ENCODE measurements at places on chromosomes 12 and 14.

DNA sequence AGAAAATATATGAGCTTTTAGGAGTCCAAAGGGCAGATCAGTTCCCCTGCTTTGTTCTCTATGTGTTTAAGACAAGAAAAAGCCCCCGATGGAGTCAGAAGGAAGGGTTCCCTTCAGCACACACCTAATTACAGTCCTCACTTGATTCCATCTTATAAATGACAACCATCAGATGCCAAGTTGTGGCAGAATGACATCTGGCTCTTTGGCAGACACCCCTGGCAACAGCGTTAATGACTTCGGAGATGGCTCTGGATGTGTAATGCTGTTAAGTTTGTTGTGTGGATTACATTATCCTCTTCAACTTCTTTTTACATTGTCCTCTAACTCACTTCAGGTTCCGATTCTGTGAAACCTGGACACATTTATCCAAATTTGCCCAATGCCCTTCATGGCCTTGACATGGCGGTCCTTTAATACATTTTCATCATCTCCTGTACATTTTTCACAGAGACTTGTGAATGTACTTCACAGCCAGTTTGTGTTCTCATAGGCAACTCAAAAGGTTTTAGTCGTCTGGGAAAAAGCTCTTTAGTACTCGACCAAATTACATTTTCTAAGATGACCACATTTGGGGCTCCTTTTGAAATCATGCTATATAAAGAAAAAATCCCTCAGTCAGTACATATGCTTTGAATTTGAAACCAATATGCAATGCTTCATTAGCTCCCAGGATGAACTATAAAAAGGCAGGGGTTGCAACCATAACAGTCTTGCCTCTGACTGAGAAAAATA is 667.8 kb downstream of the NOVA1 start:
- no peak for DNase-seq

- DNase-seq = no peak
Observed at GRCh38 chr14:85332401-85332800, 197.5 kb upstream of the FLRT2 start.

DNA sequence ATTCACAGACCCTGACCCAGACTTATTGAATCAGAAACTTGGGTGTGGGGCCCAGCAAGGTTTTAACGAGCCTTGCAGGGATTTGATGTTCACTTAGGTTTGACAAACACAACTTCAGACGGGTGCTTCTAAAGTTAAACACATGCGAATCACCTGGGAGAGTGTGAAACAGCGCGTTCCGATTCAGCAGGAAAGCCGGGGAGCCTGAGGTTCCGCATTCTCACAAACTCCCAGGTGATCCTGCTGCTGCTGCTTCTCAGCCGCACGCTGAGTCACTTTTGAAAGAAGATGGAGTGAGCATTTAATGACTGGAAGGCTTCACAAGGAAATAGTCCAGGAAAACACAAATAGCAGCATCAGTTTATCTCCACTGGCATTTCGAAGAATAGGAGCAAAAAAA is 44.2 kb upstream of the DDX11 start:
- no peak for DNase-seq

DNA sequence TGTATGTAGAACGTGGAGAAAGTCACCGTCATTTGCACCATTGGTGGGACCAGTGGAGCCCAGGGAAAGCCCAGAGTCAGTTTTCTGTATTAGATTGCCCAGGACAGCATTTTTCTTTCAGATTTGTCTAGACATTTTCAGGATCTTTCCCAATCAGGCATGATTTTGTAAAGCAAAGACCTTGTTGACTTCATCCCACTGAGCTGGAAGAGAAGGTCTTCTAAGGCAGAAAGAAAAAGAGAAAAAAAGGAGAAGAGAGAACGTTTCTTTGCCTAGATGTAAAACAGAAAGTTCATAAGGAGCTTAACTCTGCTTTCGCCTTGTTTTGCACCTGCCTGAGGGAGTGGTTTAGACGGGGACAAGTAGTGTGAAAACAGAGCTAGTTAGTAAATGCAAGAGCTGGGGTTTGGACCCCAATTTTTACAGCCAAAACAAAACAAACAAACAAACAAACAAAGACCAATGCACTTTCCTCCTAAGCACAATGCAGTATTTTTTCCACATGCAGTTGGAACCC is 273.1 kb downstream of the ZFP36L1 start:
- no peak for DNase-seq

GRCh38 chr14:91300283-91300895 is 55.9 kb upstream of the GPR68 start:
- DNase-seq = no peak

- DNase-seq = no peak
Observed at GRCh38 chr12:19979584-19979983, 388.8 kb upstream of the PDE3A start.

DNA sequence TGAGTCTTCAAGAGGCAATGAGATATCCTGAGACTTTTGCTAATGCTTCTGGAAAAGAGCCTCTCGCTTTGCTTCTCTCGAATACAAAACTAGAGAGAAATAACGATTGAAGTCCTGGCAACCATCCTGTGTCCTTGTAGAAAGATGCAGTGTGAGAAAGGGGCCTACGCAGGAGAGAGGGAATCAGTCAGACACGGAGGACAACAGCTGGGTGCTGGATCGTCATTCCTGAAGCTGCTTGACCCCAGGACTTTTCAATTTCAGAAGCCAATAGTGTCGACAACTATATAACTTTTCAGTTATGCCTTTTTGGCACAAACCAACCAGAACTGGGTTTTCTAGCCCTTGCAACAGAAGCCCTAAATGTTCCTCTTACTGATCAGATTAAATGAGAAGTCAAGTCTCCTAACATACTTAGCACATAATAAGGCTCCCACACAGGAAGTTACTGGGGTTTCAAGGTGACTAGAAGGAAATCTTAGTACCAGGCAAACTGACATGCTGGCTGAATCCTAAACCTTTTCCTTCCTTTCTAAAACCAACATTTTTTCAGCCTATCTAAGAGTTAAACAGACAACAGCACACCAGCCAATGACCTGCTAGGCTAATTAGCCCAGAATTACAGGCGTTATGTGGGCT is 755.6 kb downstream of the MED13L start:
- no peak for DNase-seq

DNA sequence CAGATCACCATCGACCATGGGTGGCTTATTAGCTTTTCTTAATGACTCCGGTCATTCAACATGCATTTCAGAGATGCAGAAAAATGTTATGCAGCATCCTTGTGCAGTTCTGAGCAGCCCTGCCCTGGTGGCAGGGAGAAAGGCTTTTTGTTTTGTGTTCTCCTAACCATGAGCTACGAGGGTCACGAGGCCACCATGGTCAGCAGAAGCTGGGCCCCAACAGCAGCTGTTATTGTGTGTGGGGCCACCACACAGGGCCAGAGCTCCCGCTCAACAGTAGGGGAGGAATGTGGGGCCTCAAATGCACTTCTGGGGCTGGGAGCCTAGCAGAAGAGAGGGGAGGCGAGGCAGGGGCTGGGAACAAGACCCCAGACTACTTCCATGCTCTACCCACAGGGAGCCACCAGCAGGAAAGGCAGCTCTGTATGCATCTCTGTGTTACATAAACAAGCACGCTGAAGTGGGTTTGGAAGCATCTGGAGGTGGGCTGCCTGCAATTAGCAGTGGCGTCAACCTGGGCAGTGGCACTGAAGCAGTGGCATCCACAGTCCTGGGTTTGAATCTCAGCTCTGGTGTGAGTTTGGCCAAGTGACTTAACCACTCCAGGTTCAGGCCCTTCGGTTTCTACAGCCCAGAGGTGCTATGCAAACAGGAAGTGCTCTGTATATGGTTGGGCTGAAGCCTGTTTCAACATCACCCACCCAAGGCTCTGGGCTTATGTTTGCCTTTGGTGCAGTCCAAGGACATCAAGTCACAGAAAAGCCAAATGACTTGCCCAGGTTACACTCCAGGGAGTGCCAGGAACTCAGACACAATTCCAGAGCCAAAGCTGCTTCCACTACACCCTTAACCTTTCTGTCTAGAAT is 16.3 kb downstream of the GLTP start:
- no peak for DNase-seq

DNA sequence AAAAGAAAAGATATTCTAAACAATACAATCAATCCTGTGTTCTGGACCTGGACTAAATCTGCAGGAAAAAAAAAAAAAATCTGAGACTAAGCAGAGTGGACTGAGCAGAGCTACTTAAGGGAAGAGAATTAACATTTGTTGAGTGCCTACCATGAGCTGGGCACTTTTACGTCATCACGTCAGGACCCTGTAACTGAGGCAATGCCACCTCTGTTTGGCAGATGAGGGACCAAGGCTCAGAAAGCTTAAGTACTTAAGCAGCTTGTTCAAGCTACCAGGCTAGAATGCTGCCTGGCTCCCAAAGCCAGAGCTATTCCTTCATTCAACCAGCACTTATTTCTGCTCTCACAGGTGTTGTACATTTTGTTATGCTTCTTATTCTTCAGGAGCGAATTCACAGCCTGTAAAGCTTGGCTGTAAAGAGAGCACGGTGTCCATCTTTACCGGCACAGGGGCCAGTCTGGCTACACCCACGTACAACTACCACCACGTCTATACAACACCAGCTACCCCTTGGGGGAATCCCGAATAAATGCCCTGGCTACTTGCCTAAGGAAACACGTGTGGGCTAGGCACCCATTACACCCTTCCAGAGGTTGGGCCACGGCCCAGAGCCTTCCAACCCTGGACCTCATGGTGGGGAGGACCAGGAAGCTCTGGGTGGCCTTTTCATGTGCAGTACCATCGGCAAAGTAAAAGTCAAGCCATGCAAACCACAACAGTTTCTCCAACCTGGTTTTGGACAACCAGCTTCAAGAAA is 27.0 kb downstream of the TMCC3 start:
- DNase-seq = no peak

DNA sequence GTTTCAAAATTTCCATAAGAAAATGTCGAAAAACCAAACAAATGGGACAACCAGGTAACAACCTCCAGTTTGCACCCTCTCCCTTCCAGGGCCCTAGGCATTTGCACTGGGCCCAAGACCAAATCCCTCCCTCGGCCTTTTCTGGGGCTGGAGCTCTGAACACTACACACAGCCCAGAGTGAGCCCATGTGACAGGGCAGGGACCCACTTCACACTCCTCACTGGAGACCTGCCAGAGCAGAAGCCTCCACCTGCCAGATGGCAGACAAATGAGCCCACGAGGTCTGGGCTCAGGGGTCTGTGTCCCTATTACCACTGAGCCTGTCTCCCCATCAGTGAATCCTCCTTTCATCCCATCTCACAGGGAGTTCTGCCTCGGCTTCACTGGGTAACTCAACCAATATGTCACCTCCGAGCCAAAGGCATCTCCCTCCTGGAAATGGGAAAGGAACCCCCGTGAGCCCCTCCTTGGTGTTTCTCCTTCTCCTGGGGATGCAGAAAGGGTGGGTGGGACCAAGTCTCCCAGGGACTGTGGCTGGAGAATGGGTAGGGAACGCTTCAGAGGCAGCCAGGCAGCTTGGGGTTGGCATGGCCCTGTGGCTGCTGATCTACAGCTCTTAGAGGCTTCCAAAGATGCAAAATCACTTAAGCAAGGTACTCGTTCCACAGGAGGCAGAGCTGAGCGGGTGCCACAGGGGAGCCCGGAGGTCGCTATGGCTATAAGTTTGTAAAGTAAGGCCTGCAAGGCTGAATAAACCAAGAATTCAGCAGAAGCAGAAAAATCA is 10.6 kb downstream of the VWF start:
- no peak for DNase-seq

DNA sequence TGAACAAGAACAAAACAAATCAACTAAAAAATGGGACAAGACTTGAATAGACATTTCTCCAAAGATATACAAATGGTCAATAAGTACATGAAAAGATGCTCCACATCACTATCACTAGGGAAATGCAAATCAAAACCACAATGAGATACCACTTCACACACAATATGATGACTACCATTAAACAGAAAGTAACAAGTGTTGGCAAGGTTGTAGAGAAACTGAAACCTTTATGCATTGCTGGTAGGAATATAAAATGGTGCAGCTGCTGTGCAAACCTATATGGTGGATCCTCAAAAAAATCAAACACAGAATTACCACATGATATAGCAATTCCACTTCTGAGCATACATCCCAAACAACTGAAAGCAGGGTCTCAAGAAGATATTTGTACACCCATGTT is 5.2 kb downstream of the SMAGP start:
- no peak for DNase-seq

DNA sequence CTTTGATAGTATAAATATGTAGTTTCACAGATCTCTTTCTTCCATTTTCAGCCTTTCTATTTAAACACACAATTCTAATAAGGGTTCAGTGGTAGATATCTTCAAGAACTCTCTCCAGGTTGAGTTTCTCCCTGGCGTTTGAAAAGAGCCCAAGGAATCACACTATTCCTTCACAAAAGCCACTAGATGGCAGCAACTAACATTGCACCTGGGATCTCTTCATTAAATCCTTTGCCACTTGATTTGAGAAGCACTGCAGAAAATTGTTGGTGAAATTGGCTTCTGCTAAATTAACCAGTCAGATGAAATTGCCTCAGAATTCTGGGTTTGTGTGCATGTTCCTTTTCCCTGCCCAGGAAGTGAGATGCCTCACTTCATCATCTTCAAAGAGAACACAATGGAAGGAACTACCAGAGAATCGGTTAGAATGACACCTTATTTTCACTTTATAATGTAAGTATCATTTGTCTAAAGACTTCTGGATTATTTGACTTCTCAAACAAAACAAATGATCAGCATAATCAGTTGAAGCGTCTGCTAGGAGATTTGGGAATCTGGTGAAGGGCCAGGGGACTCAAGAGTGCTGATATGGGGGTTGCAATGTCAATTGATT is 6.8 kb downstream of the CCDC198 start:
- DNase-seq = no peak

DNA sequence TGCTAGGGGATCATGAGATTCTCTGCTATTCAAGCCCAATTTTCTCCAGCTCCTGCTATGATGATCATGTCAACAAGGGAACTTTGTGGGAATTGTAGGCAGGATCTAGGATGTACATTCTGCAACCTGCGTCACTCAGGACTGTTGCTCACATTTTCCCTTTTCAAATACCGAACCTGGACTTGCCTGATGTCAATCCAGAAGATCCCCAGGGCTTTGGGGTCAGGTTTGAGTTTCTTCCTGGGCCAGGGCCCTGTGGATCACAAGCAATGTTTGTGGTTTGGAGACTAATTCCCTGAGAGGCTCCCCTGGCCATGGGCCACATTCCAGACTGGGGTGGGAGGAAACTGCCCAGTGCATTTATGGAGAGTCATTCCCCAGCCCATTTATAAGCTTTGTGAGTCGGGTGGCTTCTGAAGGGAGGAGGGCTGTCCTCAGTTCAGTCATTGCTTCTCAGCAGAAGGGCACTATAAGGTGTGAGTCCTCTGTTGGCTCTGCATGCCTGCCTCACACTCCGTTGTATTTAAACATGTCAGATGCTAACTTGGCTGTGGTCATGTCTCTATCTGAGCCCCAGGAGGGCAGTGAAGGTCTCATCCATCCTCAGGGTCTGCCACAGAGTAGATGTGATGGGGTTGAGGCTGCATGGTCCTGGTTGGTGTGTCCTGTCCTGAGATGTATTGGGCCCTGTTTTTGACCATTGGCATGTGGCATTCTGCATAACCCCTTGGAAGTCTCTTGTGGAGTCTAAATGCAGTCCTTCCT is 6.5 kb downstream of the KRT86 start:
- DNase-seq = no peak

Data from stimulated activated CD4-positive, alpha-beta T cell treated with anti-CD3 and anti-CD28 coated beads, Interleukin-2, amount 100 ng/mL, for 4 hours (primary cell).